ENCODE measurements at places on chromosomes 3 and 15.

DNA sequence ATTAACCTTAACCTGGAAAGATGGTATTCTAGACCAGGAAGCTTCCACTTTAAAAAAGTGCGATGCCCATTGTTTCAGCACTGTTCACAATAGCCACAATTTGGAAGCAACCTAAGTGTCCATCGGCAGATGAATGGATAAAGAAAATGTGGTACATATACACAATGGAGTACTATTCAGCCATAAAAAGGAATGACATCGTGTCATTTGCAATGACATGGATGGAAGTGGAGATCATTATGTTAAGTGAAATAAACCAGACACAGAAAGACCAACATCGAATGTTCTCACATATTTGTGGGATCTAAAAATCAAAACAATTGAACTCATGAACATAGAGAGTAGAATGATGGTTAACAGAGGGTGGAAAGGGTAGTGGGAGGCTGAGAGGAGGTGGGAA, 94.2 kb downstream of the NR2F2 start:
- DNase-seq: no peak

DNA sequence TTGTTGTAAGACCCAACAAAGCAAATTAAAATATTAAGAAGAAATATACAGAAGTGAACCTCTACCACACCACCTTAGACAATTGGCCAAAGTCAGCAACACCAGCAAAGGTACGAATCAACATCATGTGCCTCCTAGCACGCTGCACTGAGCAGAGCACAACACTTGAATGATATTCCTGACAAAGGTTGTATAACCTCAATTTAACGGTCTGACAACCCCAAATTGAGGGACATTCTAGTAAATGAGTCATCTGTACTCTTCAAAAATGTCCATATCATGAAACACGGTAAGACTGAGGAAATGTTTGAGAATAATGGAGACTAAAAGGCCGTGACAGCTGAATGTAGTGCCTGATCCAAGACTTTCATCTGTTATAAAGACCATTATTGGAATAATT, 41.3 kb upstream of the TNFSF10 start:
- DNase-seq: no peak

GRCh38 chr3:4979428-4980228, at the start of gene BHLHE40:
Gene BHLHE40, plus strand, starts transcription at chr3:4979437. Its CDS starts 282 bp downstream, at chr3:4979719.
- DNase-seq: no peak

GRCh38 chr3:138942861-138943623, 3.9 kb downstream of the FOXL2 start:
- DNase-seq: no peak

DNA sequence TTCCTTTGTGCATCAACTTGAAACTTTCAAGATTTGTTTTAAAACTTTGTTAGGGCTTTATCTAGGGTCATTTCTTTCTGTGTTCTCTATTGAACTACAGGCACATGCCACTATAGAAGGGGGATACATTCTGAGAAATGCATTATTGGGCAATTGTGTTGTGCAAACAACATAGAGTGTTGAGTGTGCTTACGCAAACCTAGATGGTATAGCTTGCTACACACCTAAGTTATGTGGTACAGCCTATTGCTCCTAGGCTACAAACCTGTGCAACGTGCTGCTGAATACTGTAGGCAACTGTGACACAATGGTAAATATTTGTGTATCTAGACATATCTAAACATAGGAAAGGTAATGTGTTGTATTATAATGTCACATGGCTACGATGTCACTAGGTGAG, 33.0 kb upstream of the KLF13 start:
- DNase-seq: no peak
